ENCODE measurements at places on chromosomes 6 and 20.

DNA sequence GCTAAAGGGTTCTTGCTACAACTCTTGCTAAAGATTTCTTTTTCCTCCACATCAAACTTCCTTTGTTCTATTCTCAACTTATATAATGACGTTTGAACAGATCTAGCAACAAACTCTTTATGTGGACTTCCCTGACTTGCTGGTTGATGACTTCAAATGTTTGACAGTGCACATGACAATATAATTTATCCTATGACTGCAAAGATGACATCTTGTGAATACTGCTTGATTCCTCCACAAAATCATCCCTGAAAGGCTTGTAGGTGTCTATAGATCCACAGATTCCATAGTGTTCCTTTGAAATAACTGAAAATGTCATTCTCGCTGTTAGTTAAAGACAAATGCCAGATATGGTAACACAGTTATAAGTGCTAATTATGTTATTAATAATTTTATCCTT, 478.9 kb downstream of the NKAIN2 start:
- no peak for DNase-seq

DNA sequence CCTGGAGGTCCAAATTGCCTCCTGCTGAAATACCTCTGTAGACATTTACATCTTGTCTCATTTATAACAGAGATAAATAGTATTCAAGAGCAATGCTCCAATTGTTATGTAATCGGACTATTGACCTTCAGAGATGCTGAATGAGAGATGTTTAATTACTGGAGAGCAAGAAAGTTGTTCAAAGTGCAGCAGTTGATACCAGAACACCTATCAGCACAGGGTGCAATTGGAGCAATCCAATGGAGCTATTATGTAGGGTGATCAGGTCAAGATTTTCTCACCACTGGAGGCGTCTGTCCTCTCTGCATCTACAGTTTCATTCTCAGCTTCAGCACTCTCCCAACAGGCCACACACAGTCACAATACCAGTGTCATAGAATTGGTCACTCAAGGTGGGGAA, 19.5 kb upstream of the TMX4 start:
- no peak for DNase-seq

DNA sequence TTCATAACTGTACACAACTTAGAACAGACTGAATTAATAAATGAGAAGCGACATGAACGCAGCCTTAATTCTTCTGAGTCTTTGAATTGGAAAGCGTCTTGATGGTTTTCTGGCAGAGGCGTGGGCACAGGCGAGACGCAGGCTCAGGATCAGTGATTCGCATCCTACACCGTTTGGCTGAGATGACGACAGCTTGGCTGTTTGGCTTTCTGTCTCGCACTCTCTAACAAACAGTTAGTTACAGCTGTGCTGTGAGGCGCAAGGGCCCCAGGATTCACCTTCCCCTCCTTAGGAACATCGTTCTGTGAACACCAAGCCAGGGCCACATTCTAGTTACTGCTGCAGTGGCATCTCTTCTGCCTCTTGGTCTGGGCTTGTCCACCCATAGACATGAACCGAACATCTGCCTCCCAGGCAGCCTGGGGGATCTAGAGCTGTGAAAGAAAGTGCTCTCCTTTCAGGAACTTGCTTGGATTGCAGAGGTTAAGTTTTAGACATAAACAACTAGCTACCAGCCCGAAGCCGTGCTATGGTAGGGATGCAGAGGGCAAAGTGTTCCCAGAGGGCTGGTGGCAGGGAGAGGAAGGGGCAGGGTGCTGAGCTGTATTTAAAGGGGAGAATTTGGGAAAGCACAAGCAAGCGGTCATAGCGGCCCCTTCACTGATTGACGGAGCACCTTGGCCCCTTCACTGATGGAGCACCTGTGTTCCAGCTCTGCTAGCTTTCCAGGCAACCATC, 49.6 kb downstream of the TCP11 start:
- no peak for DNase-seq

DNA sequence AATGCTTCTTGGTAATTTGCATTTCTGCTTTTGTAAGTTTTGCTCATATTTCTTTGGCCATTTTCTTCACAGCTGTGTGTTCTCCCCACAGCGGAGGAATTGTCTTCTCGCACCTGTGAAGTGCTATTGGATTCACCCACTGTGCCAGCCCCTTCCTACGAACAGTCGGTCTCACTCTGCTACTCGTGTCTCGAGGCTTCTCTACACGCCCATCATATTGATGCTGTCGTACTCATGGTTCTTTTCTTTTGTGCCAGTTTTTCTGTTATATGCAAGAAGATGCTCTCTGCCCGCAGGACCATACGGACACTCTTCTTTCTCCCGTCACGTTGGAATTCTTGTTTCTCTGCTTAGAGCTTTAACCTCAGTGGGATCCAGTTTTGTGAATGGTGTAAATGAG, 200.3 kb downstream of the DLL1 start:
- no peak for DNase-seq

- no peak for DNase-seq
Observed at GRCh38 chr6:110125361-110125760, 54.1 kb downstream of the WASF1 start.

GRCh38 chr6:125794342-125795137, 3.8 kb downstream of the NCOA7 start:
- no peak for DNase-seq

- peak; percentile 40 for DNase-seq
Observed at GRCh38 chr6:83430611-83431544, at the start of gene ME1. Gene ME1, minus strand, starts transcription at chr6:83431051. Its CDS starts 97 bp downstream, at chr6:83430954.

DNA sequence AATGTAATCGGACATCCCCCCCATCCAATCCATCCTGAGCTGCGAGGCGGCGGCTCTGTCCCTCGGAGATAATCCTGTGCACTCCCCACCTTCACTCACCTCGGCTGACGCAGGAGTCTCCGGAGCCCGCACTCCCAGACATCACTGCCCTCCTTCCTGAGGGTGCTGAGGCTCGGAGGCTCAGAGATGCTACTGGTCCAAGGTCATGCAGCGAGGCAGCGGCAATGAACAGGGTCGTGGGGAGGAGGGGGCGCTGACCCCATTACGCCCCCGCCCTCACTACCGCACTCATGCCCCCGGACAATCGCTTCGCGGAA, 485 bp downstream of the ADISSP start:
- DNase-seq, result no peak

GRCh38 chr6:37010402-37010892, 5.0 kb downstream of the FGD2 start:
- no peak for DNase-seq

DNA sequence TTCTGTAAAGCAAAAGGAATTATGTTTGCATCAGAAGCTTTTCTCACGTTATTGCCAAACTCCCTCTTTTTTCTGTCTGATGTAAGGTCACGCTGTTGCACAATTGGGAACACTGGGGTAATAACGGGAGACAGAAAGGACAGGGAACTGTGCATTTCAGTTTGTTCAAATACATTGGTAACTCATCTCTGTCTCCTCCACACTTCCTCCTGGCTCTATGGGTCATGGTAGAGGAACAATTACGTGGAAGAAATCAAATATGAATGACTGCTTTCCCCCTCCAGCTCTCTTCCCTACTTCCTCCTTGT, 132.2 kb upstream of the TNFAIP3 start:
- DNase-seq, result no peak

All from HS-27A (cell line).